ENCODE measurements at places on chromosomes 3 and 15. TPM values are rescaled to one million over a fixed set of nuclear protein-coding genes. Genes with fewer than 3 reads are reported as not detected.

Gene PCSK6
- total RNA-seq = 0.37 TPM

Gene HRG
- total RNA-seq = not detected

Gene ZWILCH
- total RNA-seq = 49.7 TPM

Gene CD96
- total RNA-seq = not detected

Gene CDCP1
- total RNA-seq = not detected

Gene PATL2
- total RNA-seq = not detected

Gene NANOGP8
- total RNA-seq = 1.7 TPM

Gene FBXL2
- total RNA-seq = 23.2 TPM

Data from G401 (cell line).